Esophagus (tissue), 2 donors: ENCODE measurements at places on chromosomes 1 and 21. TPM values are rescaled to one million over a fixed set of nuclear protein-coding genes. Genes with fewer than 3 reads are reported as not detected.

TMPRSS15 gene
- not detected for polyA plus RNA-seq

KCNK2 gene
- polyA plus RNA-seq = 0.07 TPM

NFASC gene
- 10.6 TPM for polyA plus RNA-seq

TRIM67 gene
- polyA plus RNA-seq = under 0.01 TPM

RCAN1 gene
- polyA plus RNA-seq = 6.4 TPM

FALEC gene
- polyA plus RNA-seq = 4.6 TPM

S100A7A gene
- polyA plus RNA-seq = 0.02 TPM

NOS1AP gene
- 0.53 TPM for polyA plus RNA-seq

PTCH2 gene
- 0.34 TPM for polyA plus RNA-seq

REG4 gene
- polyA plus RNA-seq = 0.12 TPM

GPX7 gene
- polyA plus RNA-seq = 3.8 TPM

PRR9 gene
- not detected for polyA plus RNA-seq

MAEL gene
- polyA plus RNA-seq = 0.04 TPM

TENT5C gene
- 0.29 TPM for polyA plus RNA-seq

OLIG2 gene
- polyA plus RNA-seq = not detected

TNN gene
- 0.07 TPM for polyA plus RNA-seq

NECTIN4 gene
- 44.9 TPM for polyA plus RNA-seq

PCBP3 gene
- polyA plus RNA-seq = 0.24 TPM

BSND gene
- not detected for polyA plus RNA-seq

TMEM54 gene
- 133 TPM for polyA plus RNA-seq
